ENCODE measurements at places on chromosomes 3 and 15. TPM values are rescaled to one million over a fixed set of nuclear protein-coding genes. Genes with fewer than 3 reads are reported as not detected.

- no peak for DNase-seq
Measured at GRCh38 chr3:155019575-155019974, 60.5 kb upstream of the MME start.

- no peak for DNase-seq
Measured at GRCh38 chr3:152305075-152305474, 36.3 kb downstream of the MBNL1 start.

- DNase-seq = no peak
Measured at GRCh38 chr3:117005274-117005673, 295.7 kb downstream of the TUSC7 start.

SPTSSB gene
- 6.6 TPM for polyA plus RNA-seq

GRCh38 chr3:16570113-16570512 lies 35.1 kb downstream of the DAZL start:
- no peak for DNase-seq

- DNase-seq = no peak
Measured at GRCh38 chr3:105773291-105773690, 95.5 kb downstream of the CBLB start.

TTLL13 gene
- polyA plus RNA-seq = not detected

PRR20G gene
- not detected for polyA plus RNA-seq

SCN11A gene
- 1.0 TPM for polyA plus RNA-seq

CEMIP gene
- 3.1 TPM for polyA plus RNA-seq

DNA sequence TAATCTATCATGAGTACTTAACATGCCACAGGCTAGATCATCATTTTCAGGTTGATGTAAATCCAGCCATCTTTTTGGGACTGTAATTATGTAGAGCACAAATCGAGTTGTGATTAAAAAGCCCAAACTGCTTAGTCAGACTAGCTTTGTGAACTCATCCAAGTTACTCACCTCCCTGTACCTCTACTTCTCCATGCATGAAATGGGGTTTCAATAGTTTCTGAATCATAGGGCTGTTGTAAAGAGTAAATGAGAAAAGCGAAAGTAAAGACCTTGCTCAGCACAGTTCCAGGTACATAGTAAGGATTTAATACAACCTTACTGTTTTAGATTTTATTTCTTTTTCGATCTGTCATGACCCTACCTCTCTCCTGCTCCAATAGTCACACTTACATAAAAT lies 85.6 kb upstream of the GAP43 start:
- no peak for DNase-seq

DNA sequence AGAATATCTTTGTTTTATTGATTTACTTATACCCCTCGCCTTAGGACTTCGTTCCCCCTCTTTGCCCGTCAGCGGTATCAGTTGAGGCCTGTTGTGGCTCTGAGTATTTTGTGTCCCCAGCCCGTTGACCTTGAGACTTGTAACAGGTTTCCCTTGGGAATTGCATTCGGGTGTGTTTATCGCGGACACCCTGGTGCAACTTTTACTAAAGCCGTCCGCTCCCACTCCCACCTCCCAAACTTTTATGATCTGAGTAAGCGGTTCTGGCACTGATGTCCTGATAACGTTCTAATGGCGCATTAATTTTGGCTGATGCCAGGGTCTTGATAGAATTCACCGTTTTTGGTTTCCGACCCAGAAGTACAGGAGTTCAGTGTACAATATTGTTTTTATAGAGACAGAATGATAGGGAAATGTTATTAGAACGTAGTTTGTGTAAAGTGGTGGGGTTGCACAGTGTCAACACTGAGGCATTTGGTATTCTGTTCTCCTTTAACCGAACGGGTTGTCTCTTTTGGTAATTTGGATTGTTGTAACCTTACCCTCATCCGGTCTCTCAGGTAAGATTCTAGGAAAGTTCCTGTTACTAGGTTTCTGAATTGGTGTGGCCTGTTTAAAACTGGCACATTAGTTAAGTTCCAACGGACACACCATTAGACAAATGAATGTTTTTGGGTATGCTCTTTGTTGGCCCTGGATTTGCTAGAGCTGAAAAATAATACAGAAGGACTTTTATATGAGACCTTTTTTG lies 47.8 kb downstream of the OIP5 start:
- no peak for DNase-seq

DNA sequence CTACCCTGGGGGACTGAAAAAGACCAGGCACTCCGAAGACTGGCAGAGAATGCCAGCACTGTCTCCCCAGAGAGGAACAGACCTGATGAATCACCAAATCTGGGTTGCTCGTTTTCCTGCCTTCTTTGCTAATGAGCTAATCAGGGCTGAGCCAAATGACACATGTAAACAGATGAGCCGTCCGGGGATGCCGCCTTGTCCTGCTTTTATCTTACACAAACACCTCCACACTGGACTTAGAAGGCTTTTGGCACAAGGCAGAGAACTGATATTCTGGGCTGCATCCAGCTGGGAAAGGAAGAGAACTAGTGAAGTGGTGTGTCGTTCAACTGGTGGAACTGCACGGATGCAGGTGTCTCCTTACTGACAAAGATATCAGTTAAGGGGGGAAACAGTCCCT lies 88.1 kb downstream of the MECOM start:
- DNase-seq = no peak

VIPR1 gene
- polyA plus RNA-seq = 2.1 TPM

ABHD14A gene
- 26.6 TPM for polyA plus RNA-seq

TAGLN3 gene
- polyA plus RNA-seq = 1.8 TPM

DNA sequence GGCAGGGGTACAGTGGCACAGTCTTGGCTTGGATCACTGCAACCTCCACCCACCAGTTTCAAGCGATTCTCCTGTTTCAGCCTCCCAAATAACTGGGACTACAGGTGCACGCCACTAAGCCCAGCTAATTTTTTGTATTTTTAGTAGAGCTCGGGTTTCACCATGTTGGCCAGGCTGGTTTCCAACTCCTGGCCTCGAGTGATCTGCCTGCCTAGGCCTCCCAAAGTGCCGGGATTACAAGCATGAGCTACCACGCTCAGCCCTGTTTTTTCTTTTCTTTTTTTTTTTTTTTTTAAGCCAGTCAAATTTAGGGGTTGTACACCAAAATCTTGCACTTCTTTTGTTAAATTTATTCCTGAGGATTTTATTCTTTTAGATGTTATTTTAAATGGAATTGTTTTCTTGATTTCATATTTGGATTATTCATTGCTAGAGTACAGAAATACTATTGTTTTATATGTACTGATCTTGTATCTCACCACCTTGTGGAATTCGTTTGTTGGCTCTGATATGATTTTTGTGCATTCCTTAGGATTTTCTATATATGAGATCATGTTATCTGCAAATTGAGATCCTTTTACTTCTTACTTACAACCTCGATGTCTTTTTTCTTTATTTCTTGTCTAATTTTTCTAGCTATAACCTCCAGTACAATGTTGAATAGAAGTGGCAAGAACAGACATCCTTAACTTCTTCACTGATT lies 65.6 kb downstream of the ZNF609 start:
- DNase-seq = no peak

DNA sequence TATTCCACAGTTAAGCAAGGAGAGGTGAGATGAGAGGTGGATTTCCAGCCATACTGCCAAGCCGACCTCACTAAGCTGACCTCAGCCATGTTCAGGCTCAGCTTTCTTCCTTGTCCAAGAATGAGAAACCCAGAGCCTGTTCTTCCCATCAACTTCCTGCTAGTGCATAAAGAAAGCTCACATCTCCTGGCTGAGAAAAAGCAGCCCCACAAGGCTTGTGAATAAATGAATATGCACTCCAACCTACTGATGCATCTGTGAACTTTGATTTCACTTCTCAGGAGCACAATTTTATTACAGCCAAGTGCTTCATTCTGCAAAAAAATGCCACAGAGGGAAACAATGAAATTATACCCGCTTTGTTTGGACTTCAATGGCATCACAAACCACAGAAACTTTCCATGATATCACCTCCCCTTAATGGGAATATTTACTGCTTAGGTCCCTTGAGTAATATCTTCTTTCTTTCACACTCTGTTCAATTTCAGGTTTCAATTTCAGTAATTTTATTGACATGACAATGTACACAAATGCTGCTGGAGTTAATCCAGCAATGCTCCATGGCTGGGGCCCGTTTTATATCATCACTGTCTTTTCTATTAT lies 437.0 kb upstream of the PPP2R3A start:
- no peak for DNase-seq

- DNase-seq = no peak
Measured at GRCh38 chr3:149555927-149556326, 81.4 kb downstream of the TM4SF4 start.

NPAP1 gene
- polyA plus RNA-seq = 0.40 TPM

DNA sequence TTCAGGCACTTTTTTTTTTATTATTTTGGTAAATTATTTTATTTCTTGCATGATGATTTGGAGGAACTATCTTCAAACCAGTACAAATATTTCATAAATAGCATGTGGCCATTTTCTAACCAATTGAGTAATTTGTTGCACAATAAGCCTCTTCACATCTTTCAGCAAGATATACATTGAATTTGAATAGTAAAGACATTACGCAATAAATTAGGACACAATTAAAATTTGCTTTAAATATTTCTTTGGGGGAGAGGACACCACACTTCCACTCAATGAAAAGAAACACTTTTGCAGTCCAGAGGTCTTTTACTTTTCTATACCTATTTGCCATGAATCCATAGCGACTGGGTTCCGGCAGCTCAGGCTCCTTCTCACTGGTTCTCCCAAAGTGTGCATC lies 762.6 kb upstream of the GOLIM4 start:
- DNase-seq = no peak

PLA2G4B gene
- 9.1 TPM for polyA plus RNA-seq

DNA sequence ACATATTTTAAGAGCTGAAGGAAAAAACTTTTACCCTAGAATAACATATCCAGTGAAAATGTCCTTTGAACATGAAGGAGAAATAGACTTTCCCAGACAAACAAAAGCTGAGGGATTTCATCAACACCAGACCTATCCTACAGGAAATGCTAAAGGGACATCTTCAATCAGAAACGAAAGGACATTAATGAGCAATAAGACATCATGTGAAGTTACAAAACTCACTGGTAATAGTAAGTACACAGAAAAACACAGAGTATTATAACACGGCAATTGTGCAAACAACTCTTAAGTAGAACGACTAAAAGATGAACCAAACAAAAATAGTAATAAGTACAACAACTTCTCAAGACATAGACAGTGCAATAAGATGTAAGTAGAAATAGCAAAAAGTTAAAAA lies 3.5 kb upstream of the ZSCAN2 start:
- DNase-seq = no peak

DNA sequence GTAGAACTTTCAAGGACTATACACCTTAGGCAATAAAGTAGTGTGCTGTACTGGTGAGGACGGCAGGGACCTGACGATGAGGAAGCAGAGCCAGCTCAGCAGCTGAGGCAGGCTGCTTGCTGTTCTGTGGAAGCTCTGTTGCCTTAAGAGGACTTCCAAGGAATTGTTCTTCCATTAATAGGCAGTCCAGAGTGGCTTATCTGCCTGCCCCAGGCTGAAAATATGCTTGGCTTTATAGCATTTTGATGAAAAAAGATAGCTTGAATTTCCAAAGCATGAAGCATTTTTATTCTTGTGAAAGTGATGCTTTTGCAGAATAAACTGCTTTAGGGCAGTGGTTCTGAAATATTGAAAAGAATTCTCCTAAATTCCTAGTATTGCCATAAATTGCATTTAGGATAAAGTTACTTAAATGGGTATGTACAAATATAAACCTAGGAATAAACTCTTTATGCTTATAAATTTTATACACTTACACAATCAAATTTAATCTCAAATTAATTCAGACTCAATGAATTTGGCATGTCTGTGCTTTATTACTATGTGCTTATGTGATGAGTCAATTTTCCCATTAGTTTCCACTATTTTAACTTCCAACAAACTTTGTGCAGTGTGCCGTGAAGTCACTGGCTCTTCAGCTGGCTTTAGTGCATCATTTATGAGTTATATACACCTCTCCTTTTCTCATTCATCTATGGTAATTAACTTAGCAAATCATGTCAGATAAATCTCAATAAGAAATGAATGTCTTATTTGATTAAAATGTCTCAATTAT lies 231.0 kb upstream of the RASGRP1 start:
- DNase-seq = no peak

Measured in right renal pelvis (tissue), 4 donors.